ENCODE measurements at places on chromosomes 1 and 21. TPM values are rescaled to one million over a fixed set of nuclear protein-coding genes. Genes with fewer than 3 reads are reported as not detected.

The AIM2 gene
- total RNA-seq: 0.32 TPM

The HTR6 gene
- total RNA-seq: not detected

The RBM34 gene
- total RNA-seq: 57.2 TPM

The NUP210L gene
- total RNA-seq: not detected

The NECTIN4 gene
- total RNA-seq: not detected

DNA sequence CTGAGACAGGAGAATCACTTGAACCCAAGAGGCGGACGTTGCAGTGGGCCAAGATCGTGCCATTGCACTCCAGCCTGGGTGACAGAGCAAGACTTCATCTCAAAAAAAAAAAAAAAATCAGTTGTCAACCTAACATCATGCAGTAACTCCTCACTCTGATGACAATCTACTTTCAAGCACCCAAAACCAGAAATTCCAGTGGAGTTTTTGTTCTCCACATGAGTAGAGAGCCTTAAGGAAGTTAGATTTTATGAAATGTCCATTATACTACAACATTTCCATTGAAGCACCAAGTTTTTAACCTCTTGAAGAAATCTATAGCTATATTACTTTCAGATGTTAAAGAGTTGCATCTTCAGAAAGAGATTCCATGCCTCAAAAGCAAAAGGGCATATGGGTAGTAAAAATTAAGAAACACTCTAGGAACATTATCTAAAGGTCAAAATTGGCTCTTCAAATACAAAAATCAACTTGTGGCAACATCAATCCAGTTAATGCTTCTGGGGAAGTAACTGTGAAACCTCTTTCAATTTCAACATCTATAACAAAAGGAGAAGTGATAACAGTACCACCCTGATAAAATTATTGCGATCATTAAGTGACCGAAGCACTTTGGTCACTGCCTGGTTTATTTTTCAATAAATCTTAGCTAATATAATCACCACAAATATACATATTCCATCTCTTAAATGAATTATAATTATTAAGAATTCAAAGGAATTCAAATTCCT lies 7.7 kb downstream of the LPGAT1 start:
- no peak for DNase-seq
- no peaks in the 10 kb centered on the region for H3K27me3 ChIP-seq
- peaks cover 7% of the 10 kb centered on the region for H3K36me3 ChIP-seq
- peaks cover 3% of the 10 kb centered on the region for H3K4me1 ChIP-seq

- no peak overlapping the region for H3K4me3 ChIP-seq
- no peak overlapping the region for H3K27ac ChIP-seq
- H3K36me3 ChIP-seq: no peaks in the 10 kb centered on the region
- peaks cover 15% of the 10 kb centered on the region for H3K4me1 ChIP-seq
These were observed 4.7 kb downstream of the DNM3 start for GRCh38 chr1:171845998-171846397.

DNA sequence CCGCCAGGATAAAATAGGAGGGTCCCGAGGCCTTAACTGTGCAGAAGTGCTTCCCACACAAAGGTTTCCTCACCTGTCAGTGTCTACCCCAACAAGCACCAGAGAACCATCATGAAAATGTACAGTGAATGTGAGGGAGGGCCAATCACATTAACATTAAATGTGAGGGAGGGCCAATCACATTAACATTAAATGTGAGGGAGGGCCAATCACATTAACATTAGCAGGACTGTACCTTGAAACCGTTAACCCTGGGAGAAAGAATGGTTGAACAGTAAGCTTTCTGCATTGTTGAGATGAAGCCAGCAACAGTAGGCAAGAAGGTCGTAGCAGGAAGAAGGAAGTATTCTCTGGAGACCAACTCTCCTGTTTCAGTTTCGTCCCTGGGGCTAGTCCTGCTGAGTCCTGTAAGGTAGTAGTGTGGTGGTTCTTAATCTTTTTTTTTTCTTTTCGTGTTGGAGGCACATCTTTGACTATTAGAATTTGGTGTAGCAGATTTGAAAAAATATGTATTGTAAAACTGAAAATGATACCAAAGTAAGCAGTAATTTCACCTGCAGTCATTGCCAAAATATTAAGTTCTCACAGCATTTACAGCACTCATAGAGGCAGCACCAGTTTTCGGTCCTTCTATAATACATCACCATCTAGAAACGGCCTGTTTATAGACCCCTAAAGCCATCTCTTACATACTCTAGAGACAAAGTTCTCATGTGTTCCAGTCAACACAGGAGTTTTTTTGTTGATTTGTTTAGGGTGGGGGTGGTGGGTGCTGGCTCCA lies 98.6 kb upstream of the PPP2R5A start:
- no peak overlapping the region for H3K27ac ChIP-seq
- no peak overlapping the region for H3K4me3 ChIP-seq
- H3K36me3 ChIP-seq: no peaks in the 10 kb centered on the region
- H3K27me3 ChIP-seq: no peaks in the 10 kb centered on the region
- DNase-seq: no peak

DNA sequence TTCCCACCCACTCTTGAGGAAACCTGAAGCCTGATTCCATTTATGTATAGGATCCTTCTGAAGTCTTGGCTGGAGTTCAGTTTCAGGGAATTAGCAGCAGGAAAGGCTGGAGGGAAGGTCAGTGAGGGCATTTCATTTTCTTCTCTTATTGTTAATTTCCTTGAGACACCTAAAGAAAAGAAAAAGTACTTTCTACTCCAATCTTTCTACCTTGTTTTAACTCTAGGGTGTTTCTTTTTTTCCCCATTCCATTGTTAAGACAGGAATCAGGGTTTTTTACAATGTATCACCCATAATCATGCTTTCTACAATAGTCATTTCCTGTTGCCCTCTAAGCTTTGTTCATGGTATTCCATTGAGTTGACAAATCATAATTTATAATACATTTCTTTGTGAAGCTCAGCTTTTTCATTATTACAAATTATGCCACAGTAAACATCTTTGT lies 27.4 kb downstream of the SNRPE start:
- DNase-seq: no peak
- H3K27me3 ChIP-seq: no peaks in the 10 kb centered on the region
- H3K4me1 ChIP-seq: no peaks in the 10 kb centered on the region
- no peak overlapping the region for H3K4me3 ChIP-seq

DNA sequence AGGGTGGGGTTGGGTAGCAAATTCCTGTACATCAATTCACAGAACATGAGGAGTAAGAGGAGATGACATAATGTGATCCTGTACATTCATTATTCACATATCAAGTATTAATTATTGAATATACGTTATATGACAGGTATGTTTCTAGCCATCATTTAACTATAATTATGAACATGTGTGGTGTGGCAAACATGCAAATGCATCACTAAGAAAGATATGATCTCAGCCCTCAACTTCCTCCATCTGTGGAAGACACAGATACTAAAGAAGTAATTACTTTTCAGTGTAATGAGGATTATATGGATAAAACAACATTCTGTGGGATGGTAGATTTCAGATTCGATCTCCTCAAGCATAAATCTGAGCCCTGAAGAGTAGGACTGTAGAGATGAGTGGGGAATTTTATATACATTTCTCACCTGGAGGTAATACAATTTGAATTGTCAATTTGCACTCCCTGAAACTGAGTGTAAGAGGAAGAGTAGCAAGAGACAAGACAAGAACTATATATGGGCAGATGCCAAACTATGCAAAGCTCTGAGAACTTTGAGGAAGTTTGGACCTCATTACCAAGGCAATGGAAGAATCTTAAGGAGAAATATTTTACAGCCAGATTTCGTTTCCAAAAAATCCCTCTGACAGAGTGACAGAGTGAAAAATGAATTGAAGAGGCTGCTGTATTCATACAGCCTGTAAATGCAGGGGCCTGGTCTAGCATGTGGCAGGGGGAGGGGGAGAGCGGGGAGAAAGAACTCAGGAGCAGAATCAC lies 275.5 kb downstream of the TPR start:
- no peaks in the 10 kb centered on the region for H3K36me3 ChIP-seq
- H3K27ac ChIP-seq: no peak overlapping the region
- DNase-seq: no peak
- H3K4me1 ChIP-seq: peaks cover 18% of the 10 kb centered on the region

GRCh38 chr21:43812139-43812821 lies 22.9 kb downstream of the RRP1 start:
- DNase-seq: no peak
- no peaks in the 10 kb centered on the region for H3K27me3 ChIP-seq
- H3K36me3 ChIP-seq: no peaks in the 10 kb centered on the region

- DNase-seq: no peak
- no peaks in the 10 kb centered on the region for H3K4me1 ChIP-seq
- H3K4me3 ChIP-seq: no peak overlapping the region
These were observed 925 bp downstream of the TNNI1 start for GRCh38 chr1:201420608-201421002.

- H3K4me1 ChIP-seq: peaks cover 35% of the 10 kb centered on the region
- no peaks in the 10 kb centered on the region for H3K27me3 ChIP-seq
- peak overlapping the region; percentile 77 for H3K4me3 ChIP-seq
- no peaks in the 10 kb centered on the region for H3K36me3 ChIP-seq
These were observed 616 bp downstream of the TAF12 start for GRCh38 chr1:28642056-28642846.

- no peak overlapping the region for H3K27ac ChIP-seq
- no peaks in the 10 kb centered on the region for H3K4me1 ChIP-seq
- H3K4me3 ChIP-seq: no peak overlapping the region
- H3K27me3 ChIP-seq: no peaks in the 10 kb centered on the region
- peaks cover 100% of the 10 kb centered on the region for H3K36me3 ChIP-seq
- DNase-seq: no peak
These were observed 9.4 kb downstream of the POFUT2 start for GRCh38 chr21:45278156-45278911.

DNA sequence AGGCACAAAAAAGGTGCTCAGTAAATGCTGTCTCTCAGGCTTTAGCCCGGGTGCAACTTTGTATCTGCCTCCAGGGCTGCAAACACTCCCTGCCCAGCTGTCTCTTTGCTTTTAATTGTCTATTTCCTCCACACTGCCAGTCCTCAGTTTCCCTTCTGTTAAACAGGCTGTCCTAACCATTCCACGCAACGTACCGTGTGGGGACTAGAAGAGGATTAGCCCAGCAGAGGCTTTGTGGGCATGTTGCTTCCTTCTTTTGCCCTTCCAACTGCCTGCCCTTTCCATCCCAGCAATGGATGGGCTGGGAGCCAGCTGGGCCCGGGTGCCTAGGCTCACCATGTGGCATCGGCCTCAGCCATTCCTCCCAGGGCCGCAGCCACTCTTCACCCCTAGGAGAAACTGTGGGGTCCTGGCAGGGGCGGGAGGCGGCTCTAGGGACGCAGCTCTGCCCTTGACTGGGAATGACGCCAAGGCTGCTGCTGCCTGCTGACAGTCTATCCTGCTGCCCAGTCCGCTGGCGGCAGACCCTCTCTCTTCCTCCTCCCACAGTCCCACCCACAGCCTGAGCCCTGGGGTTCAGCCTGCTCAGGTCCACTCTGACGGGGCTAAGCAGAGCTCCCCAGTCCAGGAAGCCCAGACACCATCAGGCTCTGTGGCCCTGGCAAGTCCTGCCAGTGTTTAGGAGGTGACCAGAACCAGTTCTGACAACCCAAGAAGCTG lies 40.6 kb upstream of the LRP8 start:
- peak; percentile 62 for DNase-seq
- no peaks in the 10 kb centered on the region for H3K4me1 ChIP-seq
- no peaks in the 10 kb centered on the region for H3K36me3 ChIP-seq
- H3K27ac ChIP-seq: no peak overlapping the region
- H3K27me3 ChIP-seq: no peaks in the 10 kb centered on the region
- H3K4me3 ChIP-seq: no peak overlapping the region

- H3K27ac ChIP-seq: no peak overlapping the region
These were observed 104.7 kb upstream of the RGS18 start for GRCh38 chr1:192053531-192053971.

- no peak for DNase-seq
- no peaks in the 10 kb centered on the region for H3K36me3 ChIP-seq
These were observed 143.9 kb downstream of the HS2ST1 start for GRCh38 chr1:87058343-87058649.

GRCh38 chr1:2468540-2468939 lies 7.5 kb upstream of the PLCH2 start:
- no peaks in the 10 kb centered on the region for H3K27me3 ChIP-seq
- DNase-seq: no peak

DNA sequence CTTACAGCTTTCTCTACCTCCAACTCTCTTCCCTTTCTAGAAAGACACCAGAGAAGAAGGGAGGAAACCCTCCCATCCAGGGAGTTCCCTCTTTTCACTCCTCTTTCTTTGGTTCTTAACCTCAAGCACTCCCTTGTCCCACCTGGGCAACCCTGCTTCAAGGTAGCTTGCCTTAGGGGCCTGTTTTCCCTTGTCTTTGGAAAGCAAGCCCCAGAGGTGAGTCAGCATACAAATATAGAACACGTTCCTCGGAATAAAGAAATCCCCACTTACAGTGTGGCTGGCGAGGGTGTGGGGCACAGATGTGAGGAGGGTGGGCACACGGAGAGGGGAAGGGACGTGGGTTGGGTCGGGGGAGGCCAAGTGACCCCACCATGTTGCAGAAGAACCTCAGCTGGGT lies 26.1 kb upstream of the KCNE2 start:
- H3K4me3 ChIP-seq: no peak overlapping the region
- no peak for DNase-seq
- no peaks in the 10 kb centered on the region for H3K27me3 ChIP-seq
- H3K36me3 ChIP-seq: no peaks in the 10 kb centered on the region

DNA sequence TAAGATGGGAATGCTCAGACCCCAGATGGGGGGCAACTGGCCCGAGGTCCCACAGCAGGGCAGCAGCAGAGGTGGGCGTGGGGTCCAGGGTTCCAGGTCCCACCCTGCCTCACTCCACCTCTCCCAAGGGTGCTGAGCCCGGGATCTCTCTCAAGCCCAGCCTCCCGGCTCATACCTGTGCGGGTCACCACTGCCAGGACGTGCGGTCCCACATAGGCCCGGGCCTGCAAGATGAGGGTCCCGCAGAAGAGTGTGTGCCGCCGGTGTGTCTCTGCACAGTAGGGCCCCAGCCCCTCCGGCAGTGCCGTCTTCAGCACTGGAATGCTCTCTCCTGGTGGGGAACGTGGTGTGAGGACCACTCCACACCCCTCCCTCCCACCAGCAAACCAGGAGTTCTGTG lies 14.9 kb downstream of the ATP13A2 start:
- no peaks in the 10 kb centered on the region for H3K4me1 ChIP-seq
- no peak for DNase-seq
- no peak overlapping the region for H3K4me3 ChIP-seq
- H3K36me3 ChIP-seq: peaks cover 85% of the 10 kb centered on the region
- H3K27me3 ChIP-seq: no peaks in the 10 kb centered on the region
- H3K27ac ChIP-seq: no peak overlapping the region

All from esophagus muscularis mucosa (tissue), 4 donors.